ENCODE measurements at places on chromosomes 11 and 22. TPM values are rescaled to one million over a fixed set of nuclear protein-coding genes. Genes with fewer than 3 reads are reported as not detected.

Gene TYR
- total RNA-seq = not detected

Gene KDM2A
- 15.1 TPM for total RNA-seq

Gene CHRNA10
- total RNA-seq = 0.30 TPM

Gene TRPC6
- total RNA-seq = 9.6 TPM

GRCh38 chr11:71137376-71137775 lies 115.0 kb downstream of the SHANK2 start:
- no peak for DNase-seq

Measured in NCI-H460 (cell line).